Activated T-cell treated with anti-CD3 and anti-CD28 coated beads for 24 hours (primary cell): ENCODE measurements at places on chromosomes 7 and 10.
A peak's percentile ranks its signal among the peaks of the same experiment; 100 is the strongest.

DNA sequence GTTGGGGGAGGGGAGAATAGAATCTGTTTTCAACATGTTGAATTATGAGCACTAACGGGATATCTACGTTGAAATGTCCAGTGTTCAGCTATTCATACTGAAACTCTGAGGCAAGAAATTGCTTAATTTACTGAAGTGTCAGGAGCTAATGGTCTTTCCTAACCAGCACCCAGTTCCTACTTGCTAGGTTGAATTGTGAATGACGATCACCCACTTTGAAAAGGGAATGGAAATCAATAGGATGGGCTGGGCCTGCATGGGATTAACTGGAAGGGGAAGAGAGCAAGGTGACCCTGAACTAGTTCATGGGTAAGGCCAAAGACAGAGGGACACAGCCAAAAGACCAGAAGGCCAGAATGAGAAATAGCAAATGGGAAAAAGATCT, 51.3 kb downstream of the HIPK2 start:
- no peak for DNase-seq

- DNase-seq: no peak
These were observed 3.7 kb downstream of the IKZF1 start for GRCh38 chr7:50308203-50308531.

DNA sequence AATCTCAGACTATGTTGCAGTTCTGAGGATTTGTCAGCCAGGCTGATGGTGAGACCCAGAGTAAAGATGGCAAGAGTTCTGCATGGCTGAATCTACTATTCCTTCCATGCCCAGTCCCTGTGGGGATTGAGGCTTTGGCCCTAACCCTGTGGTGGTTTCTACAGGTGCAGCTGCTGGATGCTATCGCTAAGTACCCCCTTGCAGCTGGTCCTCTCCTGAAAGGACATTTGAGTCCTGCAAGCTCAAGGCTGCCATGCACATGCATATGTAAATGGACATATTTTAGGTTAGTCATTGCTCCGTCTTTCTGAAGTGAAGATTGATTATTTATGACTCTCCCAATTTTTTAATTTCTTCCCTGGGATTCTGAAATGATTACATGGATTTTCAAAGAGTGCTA, 1122.2 kb upstream of the CELF2 start:
- no peak for DNase-seq

- no peak for DNase-seq
These were observed 128.6 kb upstream of the BMPER start for GRCh38 chr7:33776788-33777187.

GRCh38 chr7:21851559-21851967, 94.1 kb downstream of the CDCA7L start:
- no peak for DNase-seq

GRCh38 chr7:98662289-98662688, 45.2 kb downstream of the NPTX2 start:
- no peak for DNase-seq

GRCh38 chr7:37923996-37924395, 3.6 kb downstream of the EPDR1 start:
- no peak for DNase-seq

DNA sequence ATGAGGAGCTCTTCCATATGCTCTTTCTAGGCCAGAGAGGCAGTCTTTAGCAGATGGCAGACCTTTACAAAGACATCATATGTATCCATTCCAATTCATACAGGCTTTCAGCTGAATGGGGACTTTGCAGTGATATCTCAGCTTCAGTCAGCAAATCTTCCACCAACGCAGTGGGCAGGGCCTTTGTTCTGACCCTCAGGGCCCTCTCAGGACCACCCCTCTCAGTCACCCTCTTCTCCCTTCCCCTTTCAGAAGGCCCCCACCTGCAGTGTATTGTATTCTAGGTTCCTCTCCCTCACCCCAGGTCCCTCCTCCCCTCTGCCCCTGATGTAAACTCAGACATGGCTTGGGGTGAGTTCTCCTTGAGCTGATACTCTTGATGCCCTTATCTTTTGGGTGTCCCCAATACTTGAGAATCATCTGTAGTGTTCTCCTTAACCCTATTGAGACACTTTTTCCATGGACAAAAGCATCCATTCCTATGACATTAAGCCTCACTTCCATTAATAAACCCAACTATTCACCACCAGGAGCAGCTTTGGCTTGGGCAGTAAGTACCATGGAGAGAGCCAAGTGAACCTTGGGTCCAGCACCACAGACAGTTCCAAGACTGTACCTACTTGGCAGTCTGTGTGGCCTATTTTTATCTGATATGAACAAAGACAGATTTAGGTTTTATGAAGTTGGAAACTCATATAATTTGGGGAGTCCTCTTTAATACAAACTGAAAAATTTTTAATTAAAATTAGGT, 62.7 kb downstream of the ADCYAP1R1 start:
- no peak for DNase-seq

DNA sequence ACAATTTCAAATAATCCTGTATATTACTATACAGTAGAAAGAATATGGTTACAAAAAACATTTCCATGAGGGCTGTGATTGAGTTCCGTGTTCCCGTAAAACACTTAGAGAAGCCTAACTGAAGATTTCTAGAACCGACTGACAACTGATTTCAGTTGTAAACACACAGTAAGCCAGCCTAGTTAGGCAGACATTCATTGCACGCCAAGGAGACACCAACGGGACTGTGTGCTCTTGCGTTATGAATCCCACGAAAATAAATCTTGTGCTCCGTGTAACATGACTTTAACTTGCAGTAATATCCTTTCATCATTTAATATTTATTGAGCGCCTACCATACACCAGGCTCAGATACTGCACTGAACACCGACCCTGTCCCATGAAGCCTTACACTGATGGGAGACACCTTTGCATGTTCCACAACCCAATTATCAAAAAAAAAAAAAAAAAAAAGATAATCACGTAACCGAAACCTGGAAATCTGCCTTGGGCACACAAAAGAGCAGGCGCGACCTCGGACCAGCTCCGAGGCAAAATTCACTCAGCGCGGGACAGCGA, 420 bp upstream of the KLHL7 start:
- DNase-seq: no peak

DNA sequence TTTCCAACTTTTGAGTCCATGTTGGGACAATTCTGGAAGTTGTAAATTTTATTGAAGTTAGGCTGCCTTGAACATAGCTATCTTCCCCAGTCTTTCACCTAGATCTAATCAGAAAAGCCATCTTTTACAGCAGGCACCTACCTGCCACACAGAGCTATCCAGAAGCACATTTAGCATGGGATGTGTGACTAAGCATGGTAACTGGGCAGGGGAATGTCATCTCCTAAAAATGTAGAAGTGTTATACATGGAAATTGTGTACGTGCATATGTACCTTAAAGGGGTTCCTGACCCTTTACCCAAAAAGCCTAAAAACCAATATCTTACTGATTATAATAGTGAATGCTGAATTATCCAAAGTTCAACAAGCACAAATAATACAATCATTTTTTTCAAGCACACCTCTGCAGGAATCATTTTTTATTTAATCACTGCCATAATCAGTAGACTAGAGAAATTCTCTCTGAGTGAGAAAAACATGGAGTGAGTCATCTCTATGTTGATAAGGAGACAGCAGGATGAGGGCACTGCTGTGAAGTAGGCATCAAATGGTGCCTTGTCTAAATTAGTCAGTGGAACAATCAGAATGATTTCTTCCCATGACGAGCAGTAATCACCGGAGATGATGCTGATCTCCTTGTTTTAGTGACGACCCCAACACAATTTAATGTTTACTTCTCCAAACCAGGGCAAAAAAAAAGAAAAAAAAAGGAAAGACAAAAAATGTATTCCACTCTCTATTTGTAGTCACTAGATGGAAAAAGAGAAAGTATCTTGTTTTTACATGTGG, 75.9 kb downstream of the SORBS1 start:
- DNase-seq: no peak

- no peak for DNase-seq
These were observed 224.9 kb downstream of the ACTR3B start for GRCh38 chr7:152984421-152984820.

DNA sequence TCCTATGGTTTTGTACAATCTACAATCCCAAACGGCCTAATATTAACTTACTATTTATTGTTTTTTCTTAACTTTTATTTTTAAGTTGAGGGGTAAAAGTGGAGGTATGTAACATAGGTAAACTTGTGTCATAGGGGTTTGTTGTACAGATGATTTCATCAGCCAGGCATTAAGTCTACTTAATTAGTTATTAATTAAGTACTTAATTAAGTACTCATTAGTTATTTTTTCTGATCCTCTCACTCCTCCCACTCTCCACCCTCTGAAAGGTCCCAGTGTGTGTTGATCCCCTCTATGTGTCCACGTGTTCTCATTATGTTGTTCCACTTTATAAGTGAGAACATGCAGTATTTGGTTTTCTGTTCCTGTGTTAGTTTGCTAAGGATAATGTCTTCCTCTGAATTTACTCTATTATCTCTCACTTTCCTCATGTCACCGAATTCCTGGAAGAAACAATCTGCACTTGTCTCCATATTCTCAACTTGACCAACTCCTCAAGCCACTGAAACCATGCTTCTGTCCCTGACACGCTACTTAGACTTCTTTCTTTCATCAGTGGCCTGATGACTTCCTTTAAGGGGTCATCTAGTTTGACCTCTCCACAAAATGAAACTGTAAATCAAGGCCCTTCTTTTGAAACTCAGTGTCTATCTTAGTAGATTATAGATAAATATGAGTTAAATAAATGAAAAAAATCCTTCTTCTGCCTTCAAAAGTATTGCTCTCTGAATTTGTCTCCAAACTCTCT, 9.1 kb downstream of the CACNA2D1 start:
- DNase-seq: no peak

- no peak for DNase-seq
These were observed 577.1 kb downstream of the NRG3 start for GRCh38 chr10:82452046-82452445.

GRCh38 chr10:115171392-115171960, 78.3 kb downstream of the ATRNL1 start:
- no peak for DNase-seq

- no peak for DNase-seq
These were observed 933.3 kb downstream of the GRID1 start for GRCh38 chr10:85433248-85433647.

DNA sequence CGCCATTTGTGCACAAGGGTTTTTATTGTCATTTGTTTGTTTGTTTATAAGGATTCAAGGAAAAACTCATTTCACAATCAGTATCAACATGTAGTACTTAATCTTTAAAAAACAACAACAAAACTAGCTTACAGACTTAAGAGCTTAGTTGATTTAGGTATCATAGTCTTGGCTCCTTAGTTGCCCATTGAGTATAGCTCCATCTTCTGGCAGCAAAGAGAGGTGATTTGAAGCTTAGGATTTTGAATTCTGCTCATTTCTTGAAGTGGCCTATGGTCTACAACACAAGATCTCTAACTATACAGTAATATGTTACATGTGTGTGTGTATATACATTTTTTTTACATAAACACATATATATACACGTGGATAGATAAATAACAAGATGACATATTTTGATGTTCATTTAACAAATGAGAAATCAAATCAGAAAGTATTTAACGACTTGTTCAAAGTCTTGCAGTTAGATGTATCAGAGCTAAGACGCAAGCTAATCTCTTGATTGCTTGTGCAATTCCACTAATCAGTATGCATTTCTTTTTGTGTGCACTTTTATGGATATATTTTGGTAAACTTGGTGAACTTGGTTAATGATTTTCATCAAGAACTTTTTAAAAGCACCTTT, 307.3 kb downstream of the CAMK1D start:
- DNase-seq: no peak

- DNase-seq: no peak
These were observed at the start of gene SEMA3A for GRCh38 chr7:84194484-84195271. SEMA3A (minus strand) TSS chr7:84194789; CDS start chr7:84194586, 203 bp downstream.

DNA sequence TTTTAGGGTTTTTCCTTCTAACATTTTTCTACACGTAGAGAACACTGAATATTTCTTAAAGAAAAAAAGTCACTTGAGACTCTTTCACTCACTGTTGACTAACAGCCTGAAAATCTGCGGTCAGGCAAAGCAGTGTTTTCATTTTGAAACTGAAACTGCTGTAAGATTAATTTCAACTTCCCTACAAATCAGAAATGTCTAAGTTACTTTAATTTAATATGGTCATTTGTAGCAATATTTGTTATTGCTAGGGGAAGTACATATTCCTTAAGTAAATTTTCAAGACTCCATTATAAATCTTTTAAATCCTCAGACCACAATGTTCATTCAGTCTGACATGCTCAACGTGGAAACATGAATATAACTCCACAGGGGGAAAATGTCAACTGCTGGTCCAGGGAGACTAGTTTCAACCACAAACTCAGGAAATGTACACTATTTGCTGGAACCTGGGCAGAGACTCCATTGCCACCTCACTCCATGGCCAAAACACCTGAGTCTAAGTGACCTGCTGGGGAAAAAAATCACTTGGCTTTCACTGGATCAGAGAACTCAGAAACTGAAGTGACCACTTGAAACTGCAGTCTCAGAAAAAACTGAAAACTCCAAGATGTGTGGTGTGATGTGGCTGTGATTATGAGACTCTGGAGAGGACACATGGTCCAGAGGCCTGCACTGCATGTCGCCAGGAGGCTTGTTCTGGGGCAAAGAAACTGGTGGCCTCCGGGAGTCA, 161.2 kb downstream of the TAX1BP1 start:
- peak; percentile 9 for DNase-seq

- no peak for DNase-seq
These were observed 55.4 kb downstream of the LYZL1 start for GRCh38 chr10:29344073-29344820.

DNA sequence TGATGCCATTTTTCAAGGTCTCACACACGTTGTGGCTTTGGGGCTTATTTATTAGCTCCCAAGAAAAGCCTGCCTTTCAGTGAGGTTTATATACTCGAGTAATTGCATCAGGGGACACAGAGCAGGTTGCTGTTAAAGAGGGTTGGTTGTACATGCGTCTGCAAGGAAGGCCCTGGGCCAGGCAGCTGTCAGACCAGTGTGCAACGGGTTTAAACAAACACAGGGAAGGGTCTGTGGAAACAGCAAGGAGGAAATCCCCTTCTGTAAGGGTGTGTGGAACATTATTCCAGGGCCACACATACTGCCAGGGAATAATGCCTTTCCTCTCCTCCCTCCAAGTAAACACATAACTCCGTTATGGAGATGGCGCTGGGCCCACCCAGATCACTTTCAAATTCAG, 1.7 kb upstream of the CHST15 start:
- DNase-seq: no peak

GRCh38 chr10:49081547-49082275, 33.6 kb downstream of the VSTM4 start:
- DNase-seq: no peak
